Stimulated activated CD4-positive, alpha-beta T cell treated with anti-CD3 and anti-CD28 coated beads, Interleukin-2, amount 100 ng/mL, for 24 hours (primary cell): ENCODE measurements at places on chromosomes 11 and 22.

GRCh38 chr11:16352707-16353106, 3.6 kb downstream of the SOX6 start:
- no peak for DNase-seq

DNA sequence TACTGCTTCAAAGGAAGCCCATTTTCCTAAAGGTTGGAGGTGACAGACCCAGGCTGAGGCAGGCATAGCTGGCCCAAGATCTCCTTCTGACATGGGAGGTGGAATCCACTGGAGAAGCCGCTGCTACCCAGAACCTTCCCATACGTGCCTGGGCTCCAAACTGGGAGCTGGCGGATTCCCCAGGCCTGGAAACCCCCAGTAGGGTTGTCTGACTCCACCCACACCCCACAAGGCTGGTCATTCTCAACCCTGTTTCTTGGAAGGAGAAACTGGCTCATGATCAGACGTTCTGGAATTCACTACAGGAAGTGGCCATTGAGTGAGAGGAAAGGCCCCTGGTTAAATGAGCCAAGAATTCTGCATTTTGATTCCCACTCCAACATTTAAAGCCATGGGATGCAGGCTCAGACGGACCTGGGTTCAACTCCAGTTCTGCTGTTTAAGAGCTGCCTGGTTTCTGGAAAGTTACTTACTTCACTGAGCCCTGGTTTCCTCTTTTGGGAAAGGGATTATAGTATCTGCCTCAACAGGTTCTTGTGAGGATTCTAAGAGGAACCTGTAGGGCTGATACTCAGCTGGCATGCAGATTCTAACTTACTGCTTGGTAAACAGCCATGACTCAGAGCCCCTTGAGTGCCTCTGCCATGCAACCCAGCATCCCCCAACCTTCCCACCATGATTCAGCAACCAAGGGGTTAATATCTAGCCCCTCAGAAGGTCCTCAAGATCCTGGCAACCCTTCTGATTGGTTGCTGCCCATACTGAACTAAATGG, 19.4 kb upstream of the TSKU start:
- DNase-seq = no peak

GRCh38 chr22:41263704-41264103, 22.3 kb downstream of the RANGAP1 start:
- no peak for DNase-seq

DNA sequence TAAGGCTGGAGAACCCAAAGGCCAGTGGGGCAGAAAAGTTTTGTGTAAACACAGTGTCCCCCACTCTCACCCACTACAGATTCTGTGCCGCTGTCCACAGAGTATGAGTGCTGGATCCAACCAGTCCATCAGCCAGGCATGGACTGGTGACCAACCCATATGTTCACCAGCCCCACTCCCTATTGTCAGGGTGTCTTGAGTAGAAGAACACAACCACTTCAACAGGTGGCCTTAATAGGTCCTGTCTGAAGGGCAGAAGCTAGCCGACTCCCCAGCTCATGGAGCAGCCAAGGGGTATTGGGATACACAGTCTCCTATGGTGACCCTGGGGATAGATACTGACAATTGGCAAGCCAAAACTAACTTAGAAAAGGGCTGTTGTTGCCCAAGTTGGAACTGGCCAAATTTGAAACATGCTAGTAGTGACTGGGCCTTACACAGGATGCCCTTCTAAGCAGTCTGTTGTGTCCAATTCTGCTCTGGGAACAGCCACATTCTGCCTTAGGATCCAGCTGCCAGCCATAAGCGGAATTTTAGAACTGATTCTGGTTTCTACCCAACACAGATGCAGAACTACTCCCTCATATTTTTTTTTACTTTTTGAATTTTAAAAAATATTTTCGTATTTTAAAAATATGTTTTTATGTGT, 19.8 kb upstream of the PGM2L1 start:
- no peak for DNase-seq

DNA sequence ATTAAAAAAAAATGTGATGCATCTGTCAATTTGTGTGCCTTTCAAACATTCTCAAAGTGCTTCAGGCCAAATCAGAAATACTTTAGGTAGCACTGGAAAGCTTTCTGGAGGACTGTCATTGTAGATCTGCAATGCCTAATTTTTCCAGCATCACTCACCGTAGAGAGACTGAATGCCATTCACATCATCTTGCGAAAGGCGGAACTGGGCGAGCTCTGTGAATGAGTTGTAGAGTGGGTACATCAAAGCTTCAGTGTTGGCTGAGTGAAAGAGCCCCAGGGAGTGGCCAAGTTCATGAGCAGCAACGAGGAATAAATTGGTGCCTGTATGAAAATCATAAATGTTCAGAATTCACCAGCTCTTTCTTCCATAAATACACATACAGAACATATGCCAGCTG, 4.0 kb downstream of the MMP10 start:
- DNase-seq = no peak
